ENCODE measurements at places on chromosomes 6 and 20. TPM values are rescaled to one million over a fixed set of nuclear protein-coding genes. Genes with fewer than 3 reads are reported as not detected.

Gene LRRC73
- total RNA-seq, result 1.2 TPM

GRCh38 chr6:156808287-156808686 is 31.1 kb downstream of the ARID1B start:
- DNase-seq, result no peak

DNA sequence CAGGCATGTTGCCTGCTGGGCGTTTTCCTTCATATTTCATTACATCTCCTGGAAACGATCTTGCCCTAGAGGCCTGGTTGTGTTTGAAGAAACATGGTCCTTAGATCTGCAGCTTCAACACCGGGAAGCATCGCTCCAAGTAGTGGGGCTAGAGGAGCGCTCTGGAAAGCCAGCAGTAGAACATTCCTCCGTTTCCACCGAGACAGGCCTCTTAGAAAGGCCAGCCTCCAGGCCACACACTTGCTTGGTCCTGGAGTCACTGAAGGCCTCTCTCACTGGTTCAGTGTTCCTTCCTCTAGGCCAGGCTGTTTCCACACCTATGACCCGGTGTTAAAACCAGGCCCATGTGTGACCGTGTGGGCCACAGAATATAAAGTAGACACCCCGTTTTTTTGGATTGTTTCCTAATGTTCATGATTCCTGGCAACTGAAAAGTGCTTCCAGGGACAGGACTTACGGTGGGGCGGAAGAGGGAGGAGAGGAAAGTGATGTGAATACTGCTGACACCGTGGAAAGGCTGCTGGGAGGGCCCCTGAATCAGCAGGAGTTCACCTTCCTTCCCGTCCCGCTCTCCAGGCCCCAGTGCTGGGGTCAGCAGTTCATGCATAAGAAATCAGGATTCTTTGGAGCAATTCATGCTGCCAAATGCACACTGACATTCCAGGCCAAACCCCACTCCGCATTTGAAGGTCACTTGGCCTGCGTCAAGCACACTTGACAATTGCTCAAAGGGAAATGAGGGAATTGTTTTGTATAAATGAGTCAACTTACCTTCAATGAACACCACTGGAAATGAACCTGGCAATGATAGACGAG is 83.8 kb downstream of the IYD start:
- DNase-seq, result no peak

GRCh38 chr6:106025655-106026054 is 60.5 kb upstream of the PRDM1 start:
- DNase-seq, result no peak

- peak; percentile 71 for DNase-seq
Observed at GRCh38 chr6:118894425-118895260, 691 bp downstream of the ASF1A start.

DNA sequence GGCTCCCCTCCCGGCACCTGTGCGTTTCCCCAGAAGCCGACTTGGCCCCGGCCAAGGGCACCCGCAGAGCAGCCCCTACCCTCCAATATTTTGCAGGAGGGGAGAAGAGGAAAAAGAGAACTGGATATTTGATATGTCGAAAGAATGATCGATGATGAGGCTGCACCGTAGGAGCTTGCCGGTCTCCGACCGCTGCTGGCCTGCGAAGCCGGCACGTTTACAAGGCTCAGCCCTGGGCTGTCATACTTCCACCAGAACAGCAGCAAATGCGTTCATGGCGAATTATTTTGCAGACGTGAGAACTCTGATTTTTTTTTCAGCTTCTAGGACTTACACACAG is 296.7 kb downstream of the TFAP2C start:
- peak; percentile 57 for DNase-seq

DNA sequence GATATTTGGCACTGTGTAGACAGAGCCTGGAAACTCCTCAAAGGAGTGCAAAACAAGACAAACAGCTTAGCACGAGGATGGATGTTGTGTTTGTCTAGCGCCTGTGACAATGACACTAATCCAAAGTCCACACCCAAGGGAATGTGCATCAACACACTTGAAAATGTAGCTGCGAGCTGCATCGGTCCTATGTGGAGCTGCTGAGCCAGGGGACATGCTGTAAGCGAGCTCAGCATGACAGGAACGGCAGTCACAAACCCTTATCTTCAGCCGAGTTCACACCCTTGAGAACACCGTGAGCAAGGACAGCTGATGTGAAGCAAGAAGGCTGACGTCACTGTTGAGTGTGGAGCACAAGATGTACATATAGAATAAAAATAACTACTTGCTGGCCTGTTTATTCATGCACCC is 684.3 kb downstream of the QKI start:
- no peak for DNase-seq

Gene OPN5
- total RNA-seq, result not detected

- DNase-seq, result no peak
Observed at GRCh38 chr20:32621071-32621890, 36.1 kb upstream of the NOL4L start.

All from glutamatergic neuron (in vitro differentiated cells).